ENCODE measurements at places on chromosomes 1 and 21.

DNA sequence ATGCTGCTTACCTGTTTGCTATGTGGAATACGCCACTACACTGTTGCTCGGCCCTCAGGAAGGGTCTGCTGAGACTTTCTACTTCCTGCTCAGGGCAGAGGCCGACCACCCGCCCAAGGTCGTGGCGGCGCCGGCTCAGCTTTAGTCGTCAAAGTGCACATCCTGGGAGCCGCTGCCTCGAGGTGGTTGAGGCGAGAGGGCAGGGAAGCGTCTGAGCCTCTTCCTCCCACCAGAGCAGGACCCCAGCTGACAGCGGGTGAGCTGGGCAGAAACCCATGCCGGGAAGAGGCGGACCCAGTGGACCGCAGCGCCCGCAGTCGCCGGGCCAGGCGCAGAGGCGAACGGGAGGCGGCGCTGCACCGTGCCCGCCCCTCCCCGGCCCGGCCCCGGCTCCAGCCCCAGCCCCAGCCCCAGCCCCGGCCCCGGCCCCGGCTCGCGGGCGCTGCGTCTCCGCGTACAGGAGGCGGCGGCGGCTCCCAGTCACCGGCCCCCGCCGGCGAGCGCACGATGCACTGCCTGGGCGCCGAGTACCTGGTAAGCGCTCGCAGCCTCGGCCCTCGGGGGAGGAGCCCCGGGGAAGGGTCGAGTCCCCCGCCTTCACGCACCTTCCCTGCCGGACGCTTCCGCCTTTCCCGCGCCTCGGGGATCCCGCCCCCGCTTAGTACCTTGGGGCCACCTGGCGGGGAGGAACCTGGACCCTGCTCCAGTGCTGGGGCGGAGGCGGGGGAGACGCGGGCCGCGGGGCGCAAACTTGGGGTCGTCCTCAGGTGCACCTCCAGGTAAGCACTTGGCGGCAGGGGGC, at the start of gene SLC44A3:
Gene SLC44A3 (plus strand): TSS at position 413 of the 802 bp plus-strand sequence. CDS start 95 bp downstream, at position 508.
- DNase-seq, result no peak

DNA sequence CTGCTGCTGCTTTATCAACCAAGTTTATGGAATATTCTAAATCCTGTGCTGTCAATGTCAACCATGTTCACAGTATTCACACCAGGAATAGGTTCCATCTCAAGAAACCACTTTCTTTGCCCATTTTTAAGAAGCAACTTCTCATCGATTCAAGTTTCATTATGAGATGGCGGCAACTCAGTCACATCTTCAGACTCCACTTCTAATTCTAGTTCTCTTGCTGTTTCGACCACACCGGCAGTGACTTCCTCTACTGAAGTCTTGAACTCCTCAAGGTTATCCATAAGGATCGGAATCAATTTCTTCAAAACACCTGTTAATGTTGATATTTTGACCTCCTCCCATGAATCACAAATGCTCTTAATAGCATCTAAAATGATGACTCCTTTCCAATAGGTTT, 39.7 kb upstream of the IFNLR1 start:
- DNase-seq, result no peak

DNA sequence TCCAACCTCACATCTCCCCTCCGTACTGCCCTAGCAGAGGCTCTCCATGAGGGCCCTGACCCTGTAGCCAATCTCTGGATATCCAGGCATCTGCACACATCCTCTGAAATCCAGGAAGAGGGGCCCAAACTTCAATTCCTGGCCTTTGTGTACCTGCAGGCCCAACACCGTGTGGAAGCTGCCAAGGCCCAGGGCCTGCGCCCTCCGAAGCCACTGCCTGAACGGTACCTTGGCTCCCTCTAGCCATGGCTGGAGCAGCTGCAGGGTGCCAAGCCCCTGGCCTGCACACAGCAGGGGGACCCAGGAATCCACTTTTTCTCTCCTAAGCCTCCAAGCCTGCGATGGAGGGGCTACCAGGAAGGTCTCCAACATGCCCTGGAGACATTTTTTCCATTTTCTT, 84.2 kb downstream of the PTGER3 start:
- no peak for DNase-seq

- no peak for DNase-seq
Observed at GRCh38 chr1:241749945-241750695, 97.9 kb upstream of the EXO1 start.

- DNase-seq, result no peak
Observed at GRCh38 chr1:75203415-75204277, 69.5 kb downstream of the LHX8 start.

DNA sequence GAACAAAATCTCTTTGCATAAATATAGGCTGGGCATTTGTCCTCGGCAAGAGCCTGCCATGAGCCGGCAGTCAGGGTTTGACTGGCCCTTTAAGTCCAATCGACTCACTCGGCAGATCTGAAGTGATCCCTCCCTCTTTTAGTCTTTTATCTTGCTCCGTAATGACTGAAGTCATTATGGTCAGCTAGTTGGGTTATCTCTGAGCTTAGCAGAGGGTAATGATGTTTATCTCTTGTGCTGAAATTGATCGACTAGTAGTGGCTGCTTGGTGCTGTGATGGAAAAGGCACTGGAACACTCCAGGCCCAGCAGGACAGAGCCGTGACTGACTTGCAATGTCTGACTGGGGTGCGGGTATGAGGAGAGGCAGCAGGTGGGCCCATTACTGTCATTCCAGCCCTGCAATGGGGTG, 468 bp upstream of the ABCA4 start:
- DNase-seq, result no peak

DNA sequence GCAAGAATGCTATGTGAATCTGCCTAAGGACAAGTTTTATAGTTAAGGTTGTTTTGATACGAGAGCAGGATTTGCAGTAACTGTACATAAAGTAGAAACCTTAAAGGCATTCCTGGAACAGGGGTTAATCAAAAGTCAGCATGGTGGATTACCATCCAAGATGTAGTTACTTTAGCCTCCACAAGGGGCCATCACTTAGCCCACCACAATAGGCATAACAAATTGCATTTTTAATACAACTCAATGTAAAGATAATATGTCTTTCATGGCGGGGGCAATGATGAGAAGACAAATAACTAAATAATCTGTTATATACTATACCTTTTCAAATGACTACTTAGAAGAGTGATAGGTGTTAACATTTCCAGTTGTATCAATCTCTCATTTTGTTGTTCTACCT, 611.2 kb upstream of the ADGRL4 start:
- DNase-seq, result no peak

DNA sequence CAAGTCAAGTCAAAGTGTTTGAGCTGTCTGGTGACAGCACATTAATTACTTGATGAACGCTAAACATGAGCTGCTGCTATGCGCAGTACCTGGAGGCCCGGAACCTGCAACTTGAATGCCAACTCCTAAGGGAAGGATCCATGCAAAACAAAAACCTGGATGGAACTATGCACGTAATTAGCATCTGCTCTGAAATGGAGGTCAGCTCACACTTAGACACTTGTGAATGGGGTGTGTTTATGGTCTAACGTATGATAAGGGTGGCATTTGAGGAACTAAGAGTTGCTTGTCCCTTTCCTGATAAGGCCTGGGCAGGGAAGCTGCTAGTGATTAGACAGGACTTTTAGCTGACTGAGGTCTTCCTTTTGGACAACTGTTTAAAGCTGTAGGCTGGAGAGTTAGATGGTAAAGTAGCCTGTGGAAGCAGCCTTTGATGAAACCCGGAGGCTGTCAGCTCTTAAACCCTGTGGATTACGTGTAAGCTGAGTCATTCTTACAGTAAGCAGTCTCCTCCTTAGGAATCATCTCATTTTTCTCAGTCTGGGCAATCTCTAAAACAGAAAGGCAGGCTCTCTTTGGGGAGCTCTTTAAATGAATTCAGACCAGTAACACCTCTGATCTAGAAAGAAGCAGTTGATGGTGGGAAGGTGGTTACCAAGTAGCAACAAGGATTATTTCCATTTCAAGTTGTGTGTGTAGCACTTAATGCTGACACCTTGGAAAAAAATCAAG, 6.8 kb downstream of the TENT5C start:
- no peak for DNase-seq

- no peak for DNase-seq
Observed at GRCh38 chr21:42694751-42695696, 41.6 kb downstream of the PDE9A start.

- DNase-seq, result no peak
Observed at GRCh38 chr1:229781453-229781852, 155.4 kb downstream of the URB2 start.

GRCh38 chr1:185862235-185862634, 128.0 kb downstream of the HMCN1 start:
- no peak for DNase-seq

DNA sequence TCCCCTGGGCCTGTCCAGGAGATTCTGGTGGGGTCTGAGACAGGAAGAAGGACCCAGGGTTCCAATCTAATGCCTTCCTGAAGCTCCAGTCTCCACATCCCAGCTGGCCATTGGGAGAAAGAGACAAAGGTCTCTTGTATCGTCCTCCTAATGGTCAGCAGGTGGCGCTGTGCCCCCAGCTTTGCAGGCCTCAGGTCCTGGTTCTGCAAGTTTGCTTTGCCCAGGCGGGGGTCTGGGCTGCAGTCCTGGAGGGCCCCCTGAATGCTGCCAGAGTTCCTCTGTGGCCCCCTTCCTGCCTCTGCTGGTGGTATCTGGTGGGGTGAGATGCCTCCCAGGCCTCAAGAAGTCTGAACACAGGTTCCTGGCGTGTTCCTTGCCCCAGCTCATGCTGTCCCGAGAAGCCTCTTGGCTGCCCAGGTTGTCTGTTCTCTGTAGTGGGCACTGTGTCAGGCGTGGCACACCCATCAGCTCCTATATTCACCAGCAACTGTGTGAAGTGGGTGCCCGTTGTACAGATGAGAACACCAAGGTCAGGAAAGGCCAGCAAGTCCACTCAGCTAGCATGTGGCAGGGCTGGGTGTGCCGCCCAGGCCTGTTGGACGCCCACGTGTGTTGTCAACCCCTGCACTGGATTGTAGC, 33.8 kb upstream of the CSF3R start:
- no peak for DNase-seq

DNA sequence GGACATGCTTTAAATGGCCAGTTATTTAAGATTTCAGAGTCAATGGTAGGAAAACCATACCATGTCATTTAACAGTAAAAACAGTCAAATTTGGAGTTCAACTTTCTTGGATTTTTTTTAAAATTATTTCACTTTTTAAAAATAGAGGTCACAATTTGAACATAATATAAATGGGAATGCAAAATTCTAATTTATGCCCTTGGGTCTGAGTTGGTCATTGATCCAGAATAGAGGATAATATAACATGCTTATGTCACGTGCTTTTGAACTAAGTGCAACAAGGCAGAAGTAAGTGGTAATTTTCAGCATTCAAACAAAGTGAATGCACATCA, 113.1 kb upstream of the SLC35F3 start:
- DNase-seq, result no peak

All from cortex of kidney (tissue), 1 donor.